ENCODE measurements at places on chromosomes 4 and X. TPM values are rescaled to one million over a fixed set of nuclear protein-coding genes. Genes with fewer than 3 reads are reported as not detected.

Gene CXorf49
- total RNA-seq: not detected

Gene PTCHD1
- not detected for total RNA-seq

Gene RAB41
- total RNA-seq: not detected

Gene ABCB7
- total RNA-seq: 14.2 TPM

Gene PAGE2
- not detected for total RNA-seq

Gene SULT1B1
- not detected for total RNA-seq

Gene EREG
- 53.5 TPM for total RNA-seq

Data from A549 treated with RU486 at 1 μM for 4 hours (cell line).